ENCODE measurements at places on chromosomes 5 and 9. TPM values are rescaled to one million over a fixed set of nuclear protein-coding genes. Genes with fewer than 3 reads are reported as not detected.

ABITRAM gene
- 6.6 TPM for polyA plus RNA-seq

ENTREP1 gene
- not detected for polyA plus RNA-seq

SYK gene
- 55.3 TPM for polyA plus RNA-seq

GRCh38 chr9:97853844-97854695 lies 1.0 kb downstream of the FOXE1 start:
- DNase-seq, result peak; percentile 84
- no peaks in the 10 kb centered on the region for H3K36me3 ChIP-seq
- H3K27ac ChIP-seq, result no peak overlapping the region
- H3K4me3 ChIP-seq, result peak overlapping the region; percentile 37
- H3K27me3 ChIP-seq, result peaks cover 85% of the 10 kb centered on the region

CSNK1G3 gene
- 20.8 TPM for polyA plus RNA-seq

GRCh38 chr5:139670369-139671095 lies 22.4 kb downstream of the CXXC5 start:
- no peaks in the 10 kb centered on the region for H3K27me3 ChIP-seq
- H3K27ac ChIP-seq, result peak overlapping the region; percentile 89
- no peaks in the 10 kb centered on the region for H3K36me3 ChIP-seq
- peaks cover 88% of the 10 kb centered on the region for H3K4me1 ChIP-seq

DNA sequence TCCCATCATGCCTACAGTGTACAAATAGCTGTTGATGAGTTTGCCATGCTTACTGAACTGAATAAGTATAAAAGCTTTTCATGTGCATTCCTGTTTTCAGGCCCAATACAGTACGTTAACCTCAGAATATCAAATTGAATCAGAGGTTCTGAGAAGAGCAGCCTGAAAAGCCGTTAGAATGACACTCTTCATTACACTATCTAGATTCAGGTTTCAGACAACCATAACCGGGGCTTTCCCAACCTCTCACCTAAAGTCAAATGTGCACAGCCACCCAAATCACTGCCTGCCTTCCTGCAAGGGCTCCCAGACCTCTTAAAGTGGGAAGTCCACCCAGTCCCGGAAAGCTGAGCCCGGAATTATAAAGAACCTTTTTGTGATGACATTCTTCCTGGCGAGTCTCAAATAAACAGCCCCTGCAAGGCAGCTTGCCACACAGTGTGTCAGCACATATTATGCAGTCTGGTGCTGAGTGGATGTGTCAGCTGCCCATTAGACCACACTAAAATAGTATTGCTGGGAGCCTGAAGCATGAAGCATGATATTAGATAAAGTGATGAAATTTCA lies 245.8 kb downstream of the TLE4 start:
- no peak overlapping the region for H3K27ac ChIP-seq
- H3K36me3 ChIP-seq, result no peaks in the 10 kb centered on the region
- peaks cover 47% of the 10 kb centered on the region for H3K4me1 ChIP-seq
- H3K27me3 ChIP-seq, result peaks cover 19% of the 10 kb centered on the region
- H3K4me3 ChIP-seq, result no peak overlapping the region
- DNase-seq, result peak; percentile 56

- H3K4me3 ChIP-seq, result no peak overlapping the region
- H3K27ac ChIP-seq, result no peak overlapping the region
- no peaks in the 10 kb centered on the region for H3K36me3 ChIP-seq
- H3K4me1 ChIP-seq, result no peaks in the 10 kb centered on the region
- no peaks in the 10 kb centered on the region for H3K27me3 ChIP-seq
Measured at GRCh38 chr5:112064956-112065355, 308.0 kb upstream of the NREP start.

DNA sequence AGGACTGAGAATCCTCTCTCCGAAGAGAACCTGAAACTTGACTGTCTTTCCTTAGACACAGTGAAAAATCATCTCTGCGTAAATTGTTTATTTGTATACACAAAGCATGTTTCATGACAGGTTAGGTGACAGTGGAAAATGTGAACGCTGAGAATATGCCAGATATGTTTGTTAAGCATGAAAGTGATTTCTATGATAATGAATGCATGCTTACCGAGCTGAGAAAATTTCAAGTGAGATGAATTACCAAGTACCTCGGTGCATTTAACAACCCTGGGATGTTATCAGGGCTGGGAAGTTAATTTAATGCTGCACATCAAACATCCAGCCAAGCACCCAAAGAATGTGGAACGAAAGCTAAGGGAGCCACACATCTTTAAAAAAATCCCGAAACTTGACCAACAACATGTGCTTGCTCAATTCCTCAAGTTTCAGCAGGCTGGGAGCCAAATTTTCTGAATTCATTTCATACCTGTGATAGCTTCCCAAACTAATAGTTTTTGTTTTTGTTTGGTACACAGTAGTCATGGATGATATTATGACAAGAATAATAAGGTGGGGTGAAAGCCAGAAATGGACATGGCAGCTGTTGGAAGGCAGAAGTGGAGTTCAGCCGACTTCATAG lies 336.9 kb downstream of the ARHGEF28 start:
- no peak overlapping the region for H3K4me3 ChIP-seq
- no peak for DNase-seq
- H3K36me3 ChIP-seq, result no peaks in the 10 kb centered on the region
- no peak overlapping the region for H3K27ac ChIP-seq
- H3K4me1 ChIP-seq, result no peaks in the 10 kb centered on the region

DNA sequence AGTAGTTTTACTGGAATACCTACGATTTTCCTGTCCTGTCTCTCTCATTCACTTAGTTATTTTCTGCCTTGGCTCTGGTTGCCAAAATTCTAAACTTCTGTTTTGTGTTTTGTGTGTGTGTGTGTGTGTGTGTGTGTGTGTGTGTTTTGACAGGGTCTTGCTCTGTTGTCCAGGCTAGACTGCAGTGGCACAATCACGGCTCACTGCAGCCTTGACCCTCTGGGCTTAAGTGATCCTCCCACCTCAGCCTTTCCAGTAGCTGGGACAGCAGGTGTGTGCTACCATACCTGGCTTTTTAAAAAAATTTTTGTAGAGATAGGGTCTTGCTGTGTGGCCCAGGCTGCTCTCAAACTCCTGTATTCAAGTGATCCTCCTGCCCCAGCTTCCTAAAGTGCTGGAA lies 17.2 kb downstream of the UBE2D2 start:
- no peak overlapping the region for H3K27ac ChIP-seq
- no peak overlapping the region for H3K4me3 ChIP-seq
- H3K27me3 ChIP-seq, result no peaks in the 10 kb centered on the region
- DNase-seq, result no peak
- H3K36me3 ChIP-seq, result peaks cover 16% of the 10 kb centered on the region

DNA sequence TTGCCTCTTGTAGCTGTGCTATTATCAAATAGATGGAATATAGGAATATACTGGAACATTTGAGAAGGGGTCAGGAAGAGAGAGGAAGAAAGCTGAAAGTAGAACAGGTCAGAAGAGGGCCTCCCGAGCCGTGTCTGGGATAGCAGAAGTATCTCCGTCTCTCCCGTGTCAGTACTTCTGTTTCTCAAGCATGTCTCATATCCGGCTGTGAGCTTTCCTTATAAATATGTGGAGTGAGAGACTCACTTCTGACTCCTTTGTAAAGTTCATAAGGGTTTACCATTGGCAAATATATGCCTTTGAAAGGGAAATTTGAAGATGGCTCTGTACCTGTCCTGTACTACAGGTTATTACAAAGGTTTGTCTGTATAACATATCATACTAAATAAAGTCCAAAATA lies 50.3 kb downstream of the MOCS2 start:
- H3K4me3 ChIP-seq, result no peak overlapping the region
- H3K27me3 ChIP-seq, result no peaks in the 10 kb centered on the region
- no peak overlapping the region for H3K27ac ChIP-seq
- no peak for DNase-seq

GRCh38 chr5:90301248-90301647 lies 108.3 kb downstream of the CETN3 start:
- no peak for DNase-seq
- H3K36me3 ChIP-seq, result no peaks in the 10 kb centered on the region
- H3K27ac ChIP-seq, result no peak overlapping the region

NLN gene
- polyA plus RNA-seq, result 1.7 TPM

DNA sequence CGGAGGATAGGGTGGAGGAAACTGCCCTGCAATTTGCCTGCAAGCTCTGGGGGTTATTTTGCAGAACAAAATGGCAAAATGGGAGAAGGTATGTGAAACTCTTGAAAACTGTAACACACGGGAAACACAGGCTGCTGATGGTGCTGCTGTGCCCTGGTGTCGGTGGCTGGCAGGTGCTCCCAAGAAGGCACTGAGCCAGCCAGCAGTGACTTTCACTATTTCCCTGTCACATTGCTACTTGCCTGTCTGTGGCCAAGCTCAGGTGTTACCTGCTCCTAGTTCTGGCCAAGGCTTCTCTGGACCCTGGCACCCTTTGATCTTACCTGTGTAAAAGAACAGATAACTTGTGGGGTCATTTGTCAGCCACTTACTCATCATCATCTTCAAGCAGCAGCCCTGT lies 102.2 kb downstream of the CMYA5 start:
- no peak overlapping the region for H3K4me3 ChIP-seq
- H3K27me3 ChIP-seq, result no peaks in the 10 kb centered on the region
- H3K4me1 ChIP-seq, result no peaks in the 10 kb centered on the region
- DNase-seq, result no peak
- H3K27ac ChIP-seq, result no peak overlapping the region

DNA sequence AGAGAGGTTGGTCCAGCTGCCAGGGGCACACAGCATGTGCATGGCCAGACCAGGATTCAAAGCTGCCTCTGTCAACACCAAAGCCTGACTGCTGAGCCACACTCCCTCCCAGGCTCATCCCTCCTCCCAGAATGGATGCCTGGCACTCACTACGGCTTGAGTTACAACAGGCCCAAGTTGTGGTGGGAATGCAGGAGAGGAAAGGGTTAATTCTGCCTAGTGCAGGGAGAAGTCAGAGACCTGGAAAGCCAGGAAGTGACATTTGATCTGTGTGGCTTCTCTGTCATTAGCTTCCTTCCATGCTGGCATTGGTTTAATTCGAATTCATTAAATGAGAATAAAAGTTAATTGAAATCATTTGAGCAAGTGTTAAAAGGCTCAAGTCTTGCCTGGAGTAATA lies 150.0 kb downstream of the NSG2 start:
- H3K27ac ChIP-seq, result no peak overlapping the region
- H3K4me1 ChIP-seq, result no peaks in the 10 kb centered on the region
- no peak overlapping the region for H3K4me3 ChIP-seq
- H3K36me3 ChIP-seq, result no peaks in the 10 kb centered on the region

GRCh38 chr5:78075301-78075700 lies 219.2 kb downstream of the AP3B1 start:
- no peak overlapping the region for H3K4me3 ChIP-seq
- peaks cover 8% of the 10 kb centered on the region for H3K36me3 ChIP-seq
- H3K27me3 ChIP-seq, result no peaks in the 10 kb centered on the region

CER1 gene
- not detected for polyA plus RNA-seq

DNA sequence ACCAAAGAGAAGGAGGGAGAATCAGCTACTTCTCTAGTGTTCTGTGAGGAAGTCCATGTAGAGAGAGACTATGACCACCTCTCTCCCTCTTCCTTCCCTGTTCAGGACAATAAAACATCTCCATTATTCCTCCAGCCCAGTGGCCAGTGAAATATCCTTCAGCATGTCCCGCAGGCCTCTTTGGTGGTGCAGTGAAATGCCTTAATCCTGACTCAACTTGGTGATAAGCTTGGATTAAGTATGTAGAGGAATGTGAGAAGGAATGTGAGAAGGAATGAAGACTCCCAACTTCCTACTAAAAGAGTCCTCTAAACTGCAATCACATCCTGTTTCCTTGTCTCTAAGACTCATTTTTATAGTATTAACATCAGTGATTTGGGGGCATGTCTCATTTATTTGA lies 167.3 kb downstream of the TRPM3 start:
- no peak overlapping the region for H3K4me3 ChIP-seq
- DNase-seq, result no peak
- no peaks in the 10 kb centered on the region for H3K36me3 ChIP-seq

GRCh38 chr9:82558855-82559630 lies 503.9 kb downstream of the RASEF start:
- no peaks in the 10 kb centered on the region for H3K36me3 ChIP-seq
- H3K27ac ChIP-seq, result no peak overlapping the region
- no peaks in the 10 kb centered on the region for H3K4me1 ChIP-seq
- DNase-seq, result no peak
- no peaks in the 10 kb centered on the region for H3K27me3 ChIP-seq
- no peak overlapping the region for H3K4me3 ChIP-seq

ASS1 gene
- polyA plus RNA-seq, result 0.49 TPM

C5orf63 gene
- 7.0 TPM for polyA plus RNA-seq

Measured in B cell (primary cell).